B cell (primary cell): ENCODE measurements at places on chromosomes 1 and 21. TPM values are rescaled to one million over a fixed set of nuclear protein-coding genes. Genes with fewer than 3 reads are reported as not detected.

Gene TMOD4
- 3.5 and 5.1 TPM in 2 replicates for total RNA-seq

DNA sequence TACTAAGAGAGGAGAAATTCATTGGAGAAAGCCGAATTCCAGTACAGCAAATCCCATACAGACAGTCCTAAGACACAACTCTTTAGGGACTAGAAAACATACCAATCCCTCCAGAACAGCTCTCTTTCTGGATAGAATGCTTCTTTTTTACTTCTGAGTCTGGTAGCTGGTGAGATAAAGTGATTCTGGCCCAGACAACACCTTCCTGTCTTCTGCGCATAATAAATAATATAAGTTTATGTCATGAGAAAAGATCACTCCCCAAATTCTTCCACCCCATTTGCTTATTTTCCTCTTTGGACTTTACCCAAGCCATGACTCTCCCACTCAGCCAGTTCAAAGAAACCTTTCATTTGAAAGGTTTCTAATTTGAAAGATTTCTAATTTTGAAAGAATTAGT lies 98.4 kb downstream of the EDEM3 start:
- no peak for DNase-seq
- H3K36me3 ChIP-seq: no peaks in the 10 kb centered on the region
- no peaks in the 10 kb centered on the region for H3K4me1 ChIP-seq
- H3K27me3 ChIP-seq: no peaks in the 10 kb centered on the region

- H3K4me1 ChIP-seq: no peaks in the 10 kb centered on the region
- H3K36me3 ChIP-seq: no peaks in the 10 kb centered on the region
- no peak overlapping the region for H3K27ac ChIP-seq
- no peak for DNase-seq
Observed at GRCh38 chr1:147551036-147551435, 9.7 kb downstream of the BCL9 start.

GRCh38 chr1:48470481-48470855 lies 1.5 kb downstream of the SPATA6 start:
- H3K4me1 ChIP-seq: peaks cover 24% of the 10 kb centered on the region
- DNase-seq: no peak
- H3K4me3 ChIP-seq: no peak overlapping the region
- no peaks in the 10 kb centered on the region for H3K27me3 ChIP-seq
- no peak overlapping the region for H3K27ac ChIP-seq

DNA sequence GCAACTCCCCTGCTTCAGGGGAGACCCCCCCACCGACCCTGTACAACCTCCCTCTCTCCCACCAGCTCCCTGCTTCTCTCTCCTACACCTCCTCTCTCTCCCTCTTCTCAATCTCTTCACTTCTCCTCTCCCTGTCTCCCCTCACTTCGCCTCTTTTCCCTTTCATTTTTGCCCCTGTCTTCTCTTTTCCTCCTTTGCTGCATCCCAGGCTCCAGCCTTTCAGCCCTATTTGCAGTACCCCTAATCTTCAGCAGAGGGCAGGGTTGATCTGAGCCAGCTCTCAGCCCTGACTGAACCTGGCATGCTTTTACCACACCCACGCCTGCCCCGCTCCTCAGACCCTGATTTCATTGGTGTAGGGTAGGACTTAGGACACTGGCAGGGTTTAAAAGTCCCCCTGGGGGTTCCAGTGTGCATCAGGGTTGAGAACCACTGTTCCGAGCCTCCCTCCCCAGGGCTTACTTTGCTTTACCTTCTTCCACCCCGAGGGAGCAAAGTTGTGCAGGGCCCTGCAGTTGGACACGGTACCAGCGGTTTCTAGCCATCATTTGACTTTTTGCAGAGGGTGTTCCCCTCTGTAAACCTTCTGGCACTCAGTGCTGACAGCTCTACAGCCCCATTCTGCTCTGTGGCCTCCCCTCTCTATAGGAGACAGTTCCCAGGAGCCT lies 67.3 kb upstream of the CNTN2 start:
- peak; percentile 75 for DNase-seq
- no peaks in the 10 kb centered on the region for H3K27me3 ChIP-seq
- H3K27ac ChIP-seq: no peak overlapping the region
- no peaks in the 10 kb centered on the region for H3K36me3 ChIP-seq

- H3K36me3 ChIP-seq: peaks cover 79% of the 10 kb centered on the region
- peaks cover 32% of the 10 kb centered on the region for H3K4me1 ChIP-seq
- DNase-seq: no peak
Observed at GRCh38 chr1:37478890-37479254, 4.5 kb downstream of the ZC3H12A start.

Gene CRB1
- 0.22 TPM in 1 of 2 replicates, not detected in the other for total RNA-seq

- no peaks in the 10 kb centered on the region for H3K4me1 ChIP-seq
- DNase-seq: no peak
- H3K27ac ChIP-seq: no peak overlapping the region
- H3K27me3 ChIP-seq: no peaks in the 10 kb centered on the region
Observed at GRCh38 chr1:6731905-6732304, 30.3 kb upstream of the DNAJC11 start.

DNA sequence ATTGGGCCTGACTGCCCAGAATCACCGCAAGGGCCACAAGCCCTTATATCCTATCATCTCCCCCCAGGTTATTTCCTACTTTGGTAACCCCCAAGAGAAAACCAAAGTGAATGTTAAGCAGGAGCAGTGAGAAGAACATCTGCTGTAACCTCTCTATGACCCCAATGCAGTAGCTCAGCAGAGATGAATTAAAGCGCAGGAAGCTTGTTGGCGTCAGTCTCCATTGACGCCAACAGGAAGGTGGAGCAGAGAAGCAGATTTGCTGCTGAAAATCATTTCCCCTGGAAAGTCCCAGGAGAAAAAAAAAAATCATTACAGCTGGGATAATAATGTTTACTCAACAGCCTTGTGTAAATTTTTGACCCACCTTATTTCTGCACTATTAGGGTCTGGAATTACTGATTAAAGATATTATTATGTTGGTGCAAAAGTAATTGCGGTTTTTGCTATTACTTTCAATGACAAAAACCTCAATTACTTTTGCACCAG lies 33.2 kb upstream of the FAM163A start:
- DNase-seq: peak; percentile 13
- H3K36me3 ChIP-seq: no peaks in the 10 kb centered on the region
- no peak overlapping the region for H3K4me3 ChIP-seq
- no peaks in the 10 kb centered on the region for H3K27me3 ChIP-seq

GRCh38 chr1:63198871-63199394 lies 123.4 kb upstream of the FOXD3 start:
- no peaks in the 10 kb centered on the region for H3K36me3 ChIP-seq
- DNase-seq: no peak
- H3K4me3 ChIP-seq: no peak overlapping the region
- no peaks in the 10 kb centered on the region for H3K27me3 ChIP-seq
- H3K4me1 ChIP-seq: no peaks in the 10 kb centered on the region
- no peak overlapping the region for H3K27ac ChIP-seq

DNA sequence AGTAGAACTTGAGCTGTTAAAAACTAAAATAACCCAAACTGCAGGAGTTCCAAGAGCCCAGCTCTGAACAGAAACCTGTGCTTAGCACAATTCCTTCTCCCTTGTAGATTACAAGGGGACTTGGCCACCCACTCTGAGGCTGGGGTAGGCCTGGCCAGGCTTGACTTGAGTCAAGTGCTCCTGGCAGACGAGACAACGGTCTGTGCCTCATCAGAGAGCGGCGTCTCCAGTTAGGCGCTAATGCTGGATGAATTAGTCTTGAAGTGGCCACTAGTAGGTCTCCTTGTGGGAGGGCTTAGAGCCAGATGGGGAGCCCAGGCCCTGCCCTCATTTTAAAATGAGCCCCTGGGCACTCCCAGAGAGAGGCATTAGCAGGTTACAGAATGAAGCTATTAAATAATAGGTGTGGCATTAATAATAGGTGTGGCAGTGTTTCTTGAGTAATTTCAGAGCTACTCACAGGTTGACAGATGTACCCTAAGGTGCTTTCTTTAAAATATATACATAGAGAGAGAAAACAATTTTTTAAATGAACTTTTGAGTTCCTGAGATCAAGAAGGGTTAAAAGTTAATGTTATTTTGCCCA lies 1.1 kb downstream of the EEIG2 start:
- H3K27ac ChIP-seq: no peak overlapping the region
- H3K36me3 ChIP-seq: no peaks in the 10 kb centered on the region
- peak; percentile 64 for DNase-seq
- no peaks in the 10 kb centered on the region for H3K27me3 ChIP-seq

Gene AGT
- not detected in 2 replicates for total RNA-seq

DNA sequence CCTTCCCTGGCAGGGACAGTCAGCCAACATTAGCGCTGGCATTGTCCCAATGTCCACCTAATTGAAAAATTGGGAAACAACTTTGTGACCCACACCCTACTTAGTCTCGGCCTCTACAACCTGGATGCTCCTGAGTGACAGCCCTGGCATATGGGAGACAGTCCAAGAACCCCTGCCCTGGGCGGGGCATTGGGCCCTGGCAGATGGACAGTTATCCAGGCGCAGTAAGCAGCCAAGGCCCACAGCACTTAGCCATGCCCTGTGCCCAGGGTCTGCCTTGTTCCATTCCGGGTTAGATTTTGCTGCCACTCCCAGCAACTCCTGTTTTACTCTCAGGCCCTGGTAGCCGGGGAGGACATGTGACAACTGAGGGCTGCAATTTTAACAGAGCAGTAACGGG lies 50.3 kb downstream of the NFASC start:
- DNase-seq: no peak
- H3K36me3 ChIP-seq: no peaks in the 10 kb centered on the region
- H3K27ac ChIP-seq: no peak overlapping the region
- peaks cover 3% of the 10 kb centered on the region for H3K27me3 ChIP-seq
- H3K4me3 ChIP-seq: no peak overlapping the region

Gene DNAJC11
- 51.6 and 57.2 TPM in 2 replicates for total RNA-seq

GRCh38 chr1:166136699-166137401 lies 30.0 kb downstream of the FAM78B start:
- H3K27me3 ChIP-seq: peaks cover 7% of the 10 kb centered on the region
- H3K27ac ChIP-seq: no peak overlapping the region
- H3K36me3 ChIP-seq: no peaks in the 10 kb centered on the region

DNA sequence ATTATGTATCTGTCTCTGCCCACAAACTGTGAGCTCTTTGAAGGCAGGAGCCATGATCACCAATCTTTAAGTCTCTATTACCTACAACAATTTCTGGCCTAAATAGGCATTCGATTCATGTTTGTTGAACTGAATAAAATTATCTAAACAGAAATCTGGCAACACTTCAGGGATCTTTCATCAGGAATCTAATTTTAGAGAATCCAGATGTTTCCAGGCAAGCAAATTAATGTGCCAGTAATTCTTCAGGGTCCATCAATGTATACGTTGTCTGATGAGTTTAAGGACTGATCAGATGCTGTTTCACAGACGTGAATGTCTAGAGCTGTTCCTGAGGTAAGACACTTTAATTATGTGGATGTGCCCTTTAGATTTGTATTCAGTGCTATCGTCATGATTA lies 524.4 kb downstream of the PTPRC start:
- H3K36me3 ChIP-seq: no peaks in the 10 kb centered on the region
- no peak for DNase-seq
- H3K27me3 ChIP-seq: no peaks in the 10 kb centered on the region
- H3K27ac ChIP-seq: no peak overlapping the region

Gene NMNAT2
- not detected in 2 replicates for total RNA-seq

Gene GPA33
- 0.34 and 0.91 TPM in 2 replicates for total RNA-seq

Gene ZBTB7B
- 55.7 and 66.0 TPM in 2 replicates for total RNA-seq

Gene DYNLT5
- not detected in 2 replicates for total RNA-seq

DNA sequence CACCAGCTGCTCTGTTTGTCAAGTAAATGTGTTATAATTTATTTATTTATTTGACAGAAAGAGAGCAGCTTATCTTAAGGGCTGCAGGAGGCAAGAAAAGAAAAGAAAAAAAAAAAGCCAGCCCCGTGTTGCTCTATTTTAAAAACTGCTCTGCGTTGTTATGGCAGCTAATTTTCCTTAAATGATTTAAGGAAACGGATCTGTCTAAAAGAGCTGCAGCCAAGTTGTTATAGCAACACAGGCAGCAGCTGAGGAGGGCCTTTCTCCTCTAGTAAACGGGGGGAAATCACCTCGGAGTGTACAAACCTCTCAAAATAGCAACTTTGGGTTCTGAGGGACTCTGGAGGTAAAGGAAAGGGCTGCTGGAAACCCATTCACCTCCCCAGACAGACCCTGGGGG lies 149.2 kb downstream of the BEND5 start:
- H3K4me1 ChIP-seq: no peaks in the 10 kb centered on the region
- H3K36me3 ChIP-seq: no peaks in the 10 kb centered on the region
- no peak overlapping the region for H3K4me3 ChIP-seq
- DNase-seq: no peak

DNA sequence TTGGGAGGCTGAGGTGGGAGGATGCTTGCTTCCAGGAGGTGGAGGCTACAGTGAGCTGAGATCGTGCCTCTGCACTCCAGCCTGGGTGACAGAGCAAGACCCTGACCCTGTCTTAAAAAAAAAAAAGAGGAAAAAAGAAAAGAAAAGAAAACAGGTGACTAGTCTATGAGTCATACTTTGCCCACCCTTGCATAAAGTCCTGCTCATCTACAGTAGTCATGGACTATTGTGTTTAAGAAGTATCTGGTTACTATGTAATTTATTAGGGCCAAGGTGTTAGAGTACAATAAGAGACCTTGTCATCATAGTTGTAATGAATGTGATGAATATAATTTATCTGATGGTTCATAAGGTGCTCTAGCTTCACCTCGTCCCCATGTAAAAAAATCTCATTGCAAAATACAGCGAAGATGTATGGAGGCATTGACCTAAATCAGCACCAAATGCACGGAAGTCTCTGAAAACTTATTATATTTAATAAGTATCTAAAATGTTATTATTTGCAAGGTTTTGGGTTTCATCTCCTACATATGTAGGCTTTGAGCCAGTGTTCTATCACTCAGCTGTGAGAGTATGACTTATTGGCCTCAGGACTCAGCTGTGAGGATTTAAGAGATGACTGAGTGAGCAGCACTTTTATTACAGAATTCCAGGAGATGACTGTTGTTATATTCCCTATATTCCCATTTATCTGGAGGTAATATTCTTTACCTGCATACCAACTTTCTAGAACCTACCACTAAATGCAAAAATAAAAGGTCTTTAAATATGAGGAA lies 19.9 kb upstream of the KCNJ6 start:
- DNase-seq: no peak
- H3K4me3 ChIP-seq: no peak overlapping the region
- H3K4me1 ChIP-seq: no peaks in the 10 kb centered on the region
- H3K27me3 ChIP-seq: no peaks in the 10 kb centered on the region

Gene YARS1
- 70.7 and 73.2 TPM in 2 replicates for total RNA-seq

- H3K36me3 ChIP-seq: no peaks in the 10 kb centered on the region
Observed at GRCh38 chr21:41854426-41854995, 24.6 kb downstream of the PRDM15 start.

DNA sequence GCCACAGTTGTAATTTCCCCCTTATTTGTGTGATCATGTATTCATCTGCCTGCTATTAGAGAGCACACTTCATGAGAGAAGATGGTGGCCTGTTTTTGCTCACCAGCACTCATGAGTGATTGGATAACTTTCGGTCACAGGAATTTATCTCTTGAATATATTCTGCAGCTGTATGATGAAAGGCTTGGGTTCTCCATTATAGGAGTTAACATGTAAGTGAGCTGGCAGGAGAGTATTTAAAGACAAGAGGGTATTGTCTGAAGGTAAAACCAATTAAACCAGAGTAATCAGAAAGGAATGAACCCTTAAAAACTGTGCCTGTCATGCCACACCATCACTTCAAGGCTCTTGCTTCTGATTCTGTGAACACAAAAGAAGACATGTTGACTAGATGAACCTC lies 574.9 kb upstream of the CAMK1G start:
- H3K4me1 ChIP-seq: no peaks in the 10 kb centered on the region
- no peaks in the 10 kb centered on the region for H3K36me3 ChIP-seq
- H3K27me3 ChIP-seq: no peaks in the 10 kb centered on the region
- no peak for DNase-seq
- no peak overlapping the region for H3K27ac ChIP-seq

GRCh38 chr21:31190516-31190915 lies 152.2 kb upstream of the KRTAP19-8 start:
- no peak for DNase-seq
- H3K4me1 ChIP-seq: no peaks in the 10 kb centered on the region
- H3K27me3 ChIP-seq: no peaks in the 10 kb centered on the region
- no peaks in the 10 kb centered on the region for H3K36me3 ChIP-seq

Gene C2CD4D
- not detected in 2 replicates for total RNA-seq
